Ovary (tissue), 10 donors: ENCODE measurements at places on chromosomes 7 and 10. TPM values are rescaled to one million over a fixed set of nuclear protein-coding genes. Genes with fewer than 3 reads are reported as not detected.

DGKB gene
- not detected for total RNA-seq

CCDC3 gene
- 14.3 TPM for total RNA-seq

CCDC126 gene
- total RNA-seq, result 10.2 TPM

OR2A5 gene
- not detected for total RNA-seq

FKBP6 gene
- not detected for total RNA-seq

POLD2 gene
- total RNA-seq, result 42.4 TPM

RPP30 gene
- 26.7 TPM for total RNA-seq

RBP3 gene
- total RNA-seq, result not detected

PRSS37 gene
- total RNA-seq, result not detected

MAT1A gene
- 6.0 TPM for total RNA-seq

HMX2 gene
- not detected for total RNA-seq

POLR2J2 gene
- total RNA-seq, result 4.9 TPM

ACADSB gene
- total RNA-seq, result 20.4 TPM

TRPV6 gene
- not detected for total RNA-seq
